Mucosa of descending colon (tissue), 3 donors: ENCODE measurements at places on chromosomes 3 and 15. TPM values are rescaled to one million over a fixed set of nuclear protein-coding genes. Genes with fewer than 3 reads are reported as not detected.

The EPHB3 gene
- total RNA-seq: 57.2 TPM

The SLC51B gene
- 76.2 TPM for total RNA-seq

The NEO1 gene
- total RNA-seq: 188 TPM

GRCh38 chr3:186458306-186459107 is 85.7 kb downstream of the CRYGS start:
- DNase-seq: no peak

- no peak for DNase-seq
These were observed 766.5 kb upstream of the CFAP20DC start for GRCh38 chr3:59816312-59816711.

GRCh38 chr3:163058031-163058854 is 1561.6 kb downstream of the OTOL1 start:
- no peak for DNase-seq

- DNase-seq: no peak
These were observed 186.6 kb downstream of the GREM1 start for GRCh38 chr15:32904448-32904847.

- DNase-seq: no peak
These were observed 74.4 kb downstream of the CDIN1 start for GRCh38 chr15:36653851-36654250.

- no peak for DNase-seq
These were observed 323.7 kb downstream of the EPHB1 start for GRCh38 chr3:135118792-135119191.

DNA sequence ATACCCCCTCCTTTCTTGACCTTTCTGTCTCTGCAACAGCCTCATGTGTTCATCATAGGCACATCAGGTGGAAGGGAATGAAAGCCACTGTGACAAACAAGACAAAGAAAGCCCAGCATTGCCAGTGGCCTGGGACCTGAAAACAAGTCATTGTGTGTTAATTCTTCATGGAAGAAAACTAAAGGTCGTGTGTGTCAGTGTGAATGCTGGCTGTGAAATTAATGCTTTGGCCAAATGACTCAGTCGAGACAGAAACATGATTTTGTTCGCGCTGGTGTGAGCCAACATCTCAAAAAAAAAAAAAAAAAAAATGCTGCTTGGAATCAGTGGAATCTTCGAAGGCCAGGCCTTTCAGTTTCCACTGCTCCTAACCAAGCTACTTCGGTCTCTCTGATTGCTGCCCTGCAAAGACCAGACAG is 386.5 kb upstream of the PROK2 start:
- DNase-seq: no peak

- no peak for DNase-seq
These were observed 28.7 kb downstream of the SENP8 start for GRCh38 chr15:72146934-72147333.
